Activated T-helper 2 cell treated with anti-CD3 and anti-CD28 coated beads, Interferon-gamma antibody, Interleukin-2, Interleukin-4, amounts not matched to agents 10 μg/mL and 5 μg/mL and 100 μg/mL, durations not matched to agents 14 hours and 24 hours and 36 hours (primary cell): ENCODE measurements at places on chromosomes 5 and 9.

GRCh38 chr9:84304166-84304565, 36.4 kb downstream of the SLC28A3 start:
- H3K27ac ChIP-seq = no peak overlapping the region
- DNase-seq = no peak

GRCh38 chr5:129465776-129466344, 5.8 kb downstream of the ADAMTS19 start:
- H3K4me1 ChIP-seq = peaks cover 5% of the 10 kb centered on the region
- H3K4me3 ChIP-seq = no peak overlapping the region
- no peaks in the 10 kb centered on the region for H3K36me3 ChIP-seq
- H3K27ac ChIP-seq = no peak overlapping the region

DNA sequence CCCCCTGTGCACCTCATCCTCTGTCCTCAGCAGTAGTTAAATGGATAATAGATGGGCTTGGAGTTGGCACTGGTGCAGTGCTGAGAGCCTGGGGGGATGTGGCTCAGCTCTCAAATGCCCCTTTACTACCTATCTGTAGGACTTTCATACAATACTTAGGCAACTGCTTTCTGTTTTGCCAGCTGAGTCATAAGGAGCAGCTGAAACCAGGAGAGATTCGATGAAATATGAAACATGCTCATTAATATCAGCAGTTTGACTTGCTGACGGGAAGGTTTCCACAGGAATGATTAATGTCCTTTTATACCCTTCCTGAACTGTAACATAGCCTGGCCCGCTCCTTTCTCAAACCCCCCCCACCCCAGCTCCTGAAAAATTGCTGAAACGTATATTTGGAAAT, 142.6 kb downstream of the SAXO1 start:
- DNase-seq = no peak
- H3K36me3 ChIP-seq = no peaks in the 10 kb centered on the region
- H3K4me3 ChIP-seq = no peak overlapping the region
- H3K4me1 ChIP-seq = no peaks in the 10 kb centered on the region

DNA sequence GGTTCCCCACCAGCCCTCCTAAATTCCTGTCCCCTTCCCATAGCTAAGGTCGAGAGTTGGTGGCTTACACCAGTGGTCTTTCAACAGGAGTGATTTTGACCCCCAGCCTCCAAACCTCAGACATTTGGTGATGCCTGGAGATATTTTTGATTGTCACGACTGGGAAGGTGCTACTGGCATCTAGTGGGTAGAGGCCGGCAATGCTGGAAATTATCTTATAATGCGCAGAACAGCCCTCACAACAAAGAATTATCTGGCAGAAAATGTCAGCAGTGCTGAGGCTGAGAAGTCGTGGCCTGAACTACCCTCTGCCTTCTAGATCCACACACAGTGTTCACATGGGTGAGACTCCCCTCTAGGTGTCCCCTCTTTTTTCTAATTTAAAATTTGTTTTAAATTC, 69.6 kb downstream of the IL31RA start:
- no peak for DNase-seq
- no peaks in the 10 kb centered on the region for H3K27me3 ChIP-seq
- peaks cover 36% of the 10 kb centered on the region for H3K4me1 ChIP-seq
- no peak overlapping the region for H3K27ac ChIP-seq
- no peak overlapping the region for H3K4me3 ChIP-seq

DNA sequence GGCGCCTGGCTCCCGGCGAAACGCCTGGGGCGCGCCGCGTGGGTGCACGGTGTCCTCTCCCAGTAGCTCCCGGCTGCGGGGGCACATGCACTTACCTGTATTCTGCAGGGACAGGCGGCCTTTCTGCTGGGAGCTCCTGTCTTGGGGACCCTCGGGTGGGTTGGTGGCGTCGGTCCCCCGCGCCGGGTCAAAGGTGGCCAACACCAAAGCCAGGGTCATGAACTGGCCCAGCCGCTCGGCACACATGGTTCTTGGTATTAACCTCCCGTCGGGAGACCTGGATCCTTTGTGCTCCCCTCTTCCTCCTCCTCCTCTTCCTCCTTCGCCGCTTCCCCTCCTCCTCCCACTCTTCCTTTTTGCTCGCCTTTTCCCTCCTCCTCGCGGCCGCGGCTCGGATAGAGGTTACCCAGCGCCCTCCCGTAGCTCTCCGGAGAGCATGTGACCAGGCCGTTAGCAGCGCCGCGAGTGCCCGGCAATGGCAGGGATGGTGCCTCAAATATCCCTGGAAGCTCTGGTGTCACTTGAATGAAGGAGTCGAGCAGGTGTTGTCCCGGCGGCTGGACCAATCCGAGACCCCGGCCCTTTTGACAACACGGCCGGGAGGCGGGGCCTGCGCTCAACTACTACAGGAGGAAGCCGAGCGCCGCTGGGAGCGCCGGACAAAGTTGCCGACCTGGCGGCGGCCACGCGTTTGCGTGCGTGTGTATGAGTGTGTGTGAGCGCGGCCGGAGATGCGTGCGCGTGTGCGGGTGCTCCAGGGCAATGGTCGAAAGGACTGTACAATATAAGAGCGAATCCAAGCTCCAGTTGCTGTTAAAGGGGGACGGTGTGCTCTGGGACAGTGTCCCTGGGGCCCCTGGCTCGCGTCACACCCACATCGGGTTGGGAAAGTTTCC, at the start of gene STC2:
Gene STC2, minus strand, starts transcription at position 467 of the 896 bp plus-strand sequence. Its CDS starts 221 bp downstream, at position 246.
- peaks cover 54% of the 10 kb centered on the region for H3K4me1 ChIP-seq
- peak; percentile 67 for DNase-seq
- peak within 1 kb of the TSS; percentile 95 for H3K27ac ChIP-seq
- H3K36me3 ChIP-seq = peaks cover 44% of the 10 kb centered on the region
- peaks cover 2% of the 10 kb centered on the region for H3K27me3 ChIP-seq

- DNase-seq = no peak
- H3K4me1 ChIP-seq = no peaks in the 10 kb centered on the region
- no peak overlapping the region for H3K4me3 ChIP-seq
- H3K36me3 ChIP-seq = no peaks in the 10 kb centered on the region
- H3K27ac ChIP-seq = no peak overlapping the region
Measured at GRCh38 chr5:165333623-165334022, 1828.2 kb downstream of the MAT2B start.

DNA sequence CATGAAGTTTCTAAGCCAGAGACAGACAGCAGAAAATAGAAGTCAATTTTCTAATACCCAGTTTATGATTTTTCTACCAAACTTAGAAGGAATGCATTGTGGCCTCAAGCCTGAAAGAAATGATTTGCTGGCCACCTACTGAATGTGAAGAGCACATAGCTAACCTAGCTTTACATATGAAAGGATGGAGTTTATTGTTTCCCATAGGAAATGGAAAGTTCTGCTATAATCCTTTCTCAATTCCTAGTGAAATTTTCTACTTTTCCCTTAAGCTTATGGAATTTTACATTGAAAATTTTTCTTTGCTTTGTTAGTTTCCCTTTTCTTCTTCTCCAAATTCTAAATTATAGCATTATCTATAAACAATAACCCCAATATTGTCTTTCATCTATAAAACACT, 110.1 kb downstream of the TMEM167A start:
- no peaks in the 10 kb centered on the region for H3K4me1 ChIP-seq
- no peak overlapping the region for H3K27ac ChIP-seq
- no peak for DNase-seq
